Right lobe of liver (tissue), 6 donors: ENCODE measurements at places on chromosomes 5 and 9. TPM values are rescaled to one million over a fixed set of nuclear protein-coding genes. Genes with fewer than 3 reads are reported as not detected.
A peak's percentile ranks its signal among the peaks of the same experiment; 100 is the strongest.

DNA sequence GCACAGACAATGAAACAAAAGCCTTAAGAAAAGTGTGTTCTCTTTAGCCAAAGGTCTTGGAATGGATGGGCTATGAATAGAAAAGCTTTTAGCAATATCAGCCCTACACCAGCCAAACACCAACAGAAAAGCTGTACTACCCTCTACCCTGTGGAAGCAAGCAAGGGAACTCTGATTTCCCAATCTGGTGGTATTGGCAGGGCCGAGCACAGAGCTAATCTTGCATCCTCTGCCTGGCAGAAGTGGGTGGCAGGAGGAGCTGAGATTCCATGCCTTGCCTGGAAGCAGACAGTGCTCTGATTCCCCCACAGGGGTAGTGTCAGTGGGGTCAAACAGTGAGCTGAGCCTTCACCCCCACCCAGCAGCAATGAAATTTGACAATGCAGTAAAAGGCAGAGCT lies 29.6 kb upstream of the ZNF782 start:
- DNase-seq = no peak

GRCh38 chr5:150255659-150256409 lies 33.7 kb downstream of the CAMK2A start:
- no peak for DNase-seq

The HINT1 gene
- total RNA-seq = 149 TPM

The LRRTM2 gene
- total RNA-seq = 0.06 TPM

The SH3GL2 gene
- 0.09 TPM for total RNA-seq

The PSIP1 gene
- 11.0 TPM for total RNA-seq

The INVS gene
- total RNA-seq = 19.1 TPM

- DNase-seq = peak; percentile 79
These were observed 7.9 kb upstream of the ENG start for GRCh38 chr9:127862075-127863011.

DNA sequence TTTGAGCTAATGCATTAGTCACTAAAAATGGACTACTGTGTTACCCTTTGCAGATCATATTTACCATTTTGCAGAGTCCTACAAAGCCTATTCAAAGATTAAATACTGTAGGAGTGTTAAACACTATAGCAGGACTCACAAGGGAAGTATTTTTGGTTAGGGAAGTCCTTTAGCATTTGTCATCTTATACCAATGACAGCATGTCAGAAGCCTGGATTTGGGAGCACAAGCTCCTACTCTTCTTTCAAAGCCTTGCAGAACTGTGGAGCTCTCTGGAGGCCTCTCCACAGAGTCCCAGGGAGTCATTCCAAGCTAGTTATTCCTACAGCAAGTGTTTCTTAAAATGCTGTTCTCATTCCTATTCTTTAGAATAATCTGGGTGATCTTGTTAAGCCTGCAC lies 288.8 kb downstream of the PIK3R1 start:
- no peak for DNase-seq

The IGFBPL1 gene
- not detected for total RNA-seq

The ADRA1B gene
- total RNA-seq = 7.8 TPM

- no peak for DNase-seq
These were observed 105.8 kb downstream of the GABBR2 start for GRCh38 chr9:98602839-98603500.

- no peak for DNase-seq
These were observed 384.8 kb downstream of the PRELID2 start for GRCh38 chr5:145450286-145450885.

DNA sequence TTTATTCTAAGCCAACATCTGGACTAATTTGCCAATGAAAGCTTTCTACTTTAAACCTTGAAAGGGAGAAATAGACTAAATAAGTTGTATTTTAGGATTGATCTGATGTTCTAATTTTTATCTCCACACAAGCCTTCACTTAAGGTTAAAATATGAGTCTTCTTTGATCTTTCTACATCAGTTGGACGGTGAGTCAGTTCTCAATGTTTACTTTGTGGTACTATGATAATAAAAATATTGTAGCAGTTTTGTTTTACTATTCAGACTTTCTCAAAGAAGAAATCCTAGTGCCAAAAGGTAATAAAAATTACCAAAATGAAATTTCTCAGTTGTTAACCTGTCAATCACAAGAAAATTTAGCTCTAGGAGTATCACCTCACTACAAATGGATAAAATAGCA lies 203.5 kb upstream of the RGMB start:
- no peak for DNase-seq

DNA sequence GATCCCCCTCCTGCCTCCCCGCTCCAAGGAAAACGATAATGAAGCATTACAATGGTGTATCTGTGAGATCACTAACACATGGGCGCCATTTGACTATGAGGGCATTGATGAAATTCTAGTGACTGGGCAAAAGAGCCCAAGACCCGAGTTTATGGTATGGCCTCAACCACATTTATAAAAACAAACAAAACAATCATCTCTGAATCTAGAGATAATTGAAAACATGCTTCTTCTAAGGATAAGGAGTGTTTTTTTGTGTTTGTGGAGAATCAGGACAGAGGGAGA lies 100.9 kb upstream of the SEMA6A start:
- DNase-seq = no peak

DNA sequence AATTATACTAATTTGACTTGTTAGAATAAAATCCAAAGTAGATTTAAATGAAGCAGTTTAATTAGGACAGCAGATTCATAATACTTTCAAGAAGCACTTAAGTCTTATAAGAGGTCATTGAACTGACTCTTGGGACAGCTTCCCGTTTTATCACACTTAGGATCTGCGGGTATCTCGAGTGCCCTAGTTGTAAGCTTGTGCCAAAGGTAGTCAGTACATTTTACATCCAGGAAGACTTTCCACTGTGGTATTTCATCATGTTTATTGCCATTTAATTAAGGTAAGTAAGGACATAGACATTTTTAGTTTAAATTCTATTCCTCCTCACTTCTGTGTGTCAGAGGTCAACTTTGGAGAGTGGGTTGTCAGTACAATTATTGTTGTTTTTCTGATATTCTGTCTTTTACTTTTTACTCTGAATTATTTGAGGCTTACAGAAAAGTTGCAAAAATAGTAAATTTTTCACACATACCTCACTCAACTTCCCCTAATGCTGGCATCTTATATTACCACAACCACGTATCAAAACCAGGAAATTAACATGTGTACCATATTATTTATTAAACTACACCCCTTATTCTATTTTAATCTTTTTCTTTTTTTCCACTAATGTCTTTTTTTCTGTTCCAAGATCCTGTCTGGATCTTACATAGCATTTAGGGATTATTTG lies 7.5 kb upstream of the ZNF367 start:
- DNase-seq = no peak

- no peak for DNase-seq
These were observed 88.4 kb upstream of the SH3PXD2B start for GRCh38 chr5:172542651-172543131.

DNA sequence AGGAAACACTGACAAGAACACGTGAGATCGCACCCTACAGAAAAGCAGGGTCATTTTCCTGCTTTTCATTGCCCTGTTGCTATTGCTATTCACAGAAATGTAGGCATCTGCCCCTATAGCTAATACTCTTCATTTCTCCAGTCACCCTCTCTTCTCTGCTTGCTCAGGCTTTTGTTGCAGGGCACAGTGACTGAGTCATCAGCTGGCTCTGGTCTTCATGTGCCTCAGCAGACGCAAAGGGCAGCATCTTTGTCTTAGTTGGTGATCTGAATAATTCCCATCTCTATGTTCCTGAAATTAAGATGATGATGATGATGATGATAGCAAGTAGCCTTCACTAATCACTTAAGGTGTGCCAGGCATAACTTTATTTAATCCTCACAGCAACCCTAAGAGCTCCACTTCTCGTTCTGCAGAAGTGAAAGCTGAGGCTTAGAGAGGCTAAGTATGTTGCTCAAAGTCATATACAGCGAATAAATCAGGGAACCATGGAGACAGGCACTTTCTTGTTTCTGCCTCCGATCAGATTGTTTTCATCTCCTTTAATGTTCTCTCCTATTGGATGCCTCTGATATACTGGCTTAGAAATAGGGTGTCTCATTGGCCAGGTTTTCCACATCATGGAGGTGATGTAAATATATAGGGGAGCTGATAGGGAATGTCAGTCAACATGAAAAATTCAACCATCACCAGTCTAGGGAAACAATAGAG lies 133.0 kb upstream of the STK32A start:
- DNase-seq = no peak

DNA sequence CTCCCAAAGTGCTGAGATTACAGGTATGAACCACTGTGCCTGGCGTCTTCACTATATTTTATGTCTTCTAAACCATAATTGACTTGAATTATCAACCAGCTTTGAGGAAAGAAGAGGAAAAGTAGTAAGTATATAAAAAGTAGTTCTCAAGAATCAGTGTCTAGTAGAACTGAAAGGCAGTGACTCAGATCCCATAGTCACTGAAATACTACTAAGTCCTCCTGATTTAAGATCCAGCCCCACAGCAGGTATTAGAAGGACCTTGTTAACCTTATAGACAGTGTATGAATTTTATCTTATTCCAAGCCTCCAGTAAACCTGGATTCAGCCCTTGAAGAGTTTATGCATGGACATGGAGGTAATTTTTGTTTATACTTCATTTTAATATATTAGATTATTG lies 31.5 kb downstream of the LNPEP start:
- DNase-seq = no peak

- DNase-seq = no peak
These were observed 28.7 kb upstream of the ECM2 start for GRCh38 chr9:92564504-92564903.

- no peak for DNase-seq
These were observed 125.1 kb upstream of the SGCD start for GRCh38 chr5:156201788-156202403.

GRCh38 chr5:90875456-90875855 lies 316.9 kb downstream of the ADGRV1 start:
- DNase-seq = no peak

The SH2D3C gene
- total RNA-seq = 2.4 TPM

DNA sequence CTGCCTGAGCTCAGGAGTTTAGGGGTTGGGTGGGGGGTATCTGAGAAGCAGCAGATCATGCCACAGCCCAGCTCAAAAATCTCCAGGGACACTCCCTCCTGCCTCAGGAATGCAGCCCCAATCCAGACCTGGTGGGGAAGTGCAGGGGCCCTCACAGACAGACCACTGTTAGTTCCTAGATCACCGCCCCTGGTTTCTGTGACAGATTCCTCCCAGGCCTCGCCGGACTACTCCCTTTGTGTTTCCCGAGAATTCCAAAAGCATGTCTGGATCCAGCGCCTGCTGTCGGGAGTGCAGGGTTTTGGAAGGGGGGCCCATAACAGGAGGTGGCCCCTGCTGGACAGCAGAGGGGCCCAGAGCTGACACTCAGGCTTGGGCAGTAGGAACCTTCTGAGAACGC lies 74.5 kb downstream of the CTSL start:
- DNase-seq = no peak

DNA sequence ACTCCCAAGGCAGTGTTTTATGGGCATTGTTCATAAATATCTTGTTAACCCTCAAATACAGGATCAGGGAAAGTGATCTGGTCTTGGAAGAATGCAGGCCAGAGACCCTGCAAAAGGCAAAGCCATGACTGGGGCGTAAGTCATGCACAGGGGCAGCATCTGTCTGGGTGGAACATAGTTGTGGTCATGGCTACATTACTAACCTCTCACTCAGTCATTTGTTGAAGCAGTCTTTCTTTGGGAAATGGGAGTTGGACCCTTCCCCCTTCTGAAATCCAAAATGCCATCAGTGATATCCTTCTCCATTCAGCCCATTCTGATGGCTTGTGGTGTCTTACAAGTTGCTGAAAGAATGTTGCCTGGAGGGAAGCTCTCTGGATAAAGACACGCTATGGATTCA lies 68.1 kb downstream of the GDNF start:
- no peak for DNase-seq

DNA sequence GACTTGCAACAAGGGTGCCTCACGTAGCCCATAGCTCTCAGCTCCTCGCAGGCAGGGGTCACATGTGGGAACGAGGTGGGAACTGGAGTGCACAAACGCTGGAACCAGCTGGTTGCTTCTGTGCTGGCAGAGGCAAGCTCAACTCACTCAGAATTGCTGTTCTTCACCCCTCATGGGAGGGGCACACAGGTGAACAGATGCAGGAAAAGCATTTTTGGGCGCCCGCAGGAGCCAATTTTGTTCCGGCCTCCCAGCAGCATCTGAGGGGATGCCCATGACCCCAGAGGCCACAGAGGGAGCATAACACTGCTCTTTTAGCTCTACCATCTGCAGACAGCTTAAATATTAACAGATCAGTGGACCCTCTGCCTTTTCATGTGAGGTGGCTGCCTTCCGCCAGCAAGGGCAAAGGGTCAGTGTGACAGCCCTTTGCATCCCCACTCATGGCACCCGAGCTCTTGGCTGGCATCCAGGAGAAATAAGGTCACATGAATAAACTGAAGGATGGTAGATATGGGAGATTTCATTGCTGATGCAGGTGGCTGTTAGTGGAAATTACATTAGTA lies 196.2 kb downstream of the SLCO4C1 start:
- DNase-seq = peak; percentile 50

- no peak for DNase-seq
These were observed 68.3 kb upstream of the IFNE start for GRCh38 chr9:21550392-21550791.

DNA sequence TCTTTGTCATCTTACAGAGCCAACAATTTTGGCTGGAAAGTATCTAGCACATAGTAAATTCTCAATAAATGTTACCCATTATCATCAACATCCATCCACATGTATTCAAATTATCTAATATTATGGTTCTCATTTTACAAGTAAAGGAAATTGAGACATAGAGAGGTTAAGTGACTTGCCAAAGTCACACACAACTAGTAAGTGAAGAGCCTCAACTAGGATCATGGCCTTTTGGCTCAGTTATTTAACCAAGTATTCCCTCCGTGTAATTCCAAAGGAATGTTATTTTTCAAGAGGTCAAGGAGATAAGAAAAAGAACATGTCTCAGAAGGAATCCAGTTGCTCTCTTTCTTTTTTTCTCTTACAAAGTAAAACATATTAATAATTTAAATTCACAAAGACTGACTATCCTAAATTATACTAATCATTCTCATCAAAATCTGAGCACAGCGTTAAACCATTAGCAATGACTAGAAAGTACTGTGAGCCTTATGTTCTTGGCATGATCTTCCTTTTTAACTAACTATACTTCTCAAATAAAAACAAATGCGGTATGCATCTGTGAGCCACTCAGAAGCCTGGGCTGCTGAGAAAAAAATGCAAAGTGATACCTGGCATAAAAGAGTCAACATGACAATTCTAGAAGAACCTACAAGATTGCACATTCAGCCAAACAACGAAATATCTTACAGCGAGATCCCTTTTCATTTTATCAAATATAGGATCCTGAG lies 350.9 kb downstream of the GLIS3 start:
- no peak for DNase-seq

GRCh38 chr5:1414311-1415058 lies 30.8 kb downstream of the SLC6A3 start:
- no peak for DNase-seq

The ENC1 gene
- total RNA-seq = 6.8 TPM

DNA sequence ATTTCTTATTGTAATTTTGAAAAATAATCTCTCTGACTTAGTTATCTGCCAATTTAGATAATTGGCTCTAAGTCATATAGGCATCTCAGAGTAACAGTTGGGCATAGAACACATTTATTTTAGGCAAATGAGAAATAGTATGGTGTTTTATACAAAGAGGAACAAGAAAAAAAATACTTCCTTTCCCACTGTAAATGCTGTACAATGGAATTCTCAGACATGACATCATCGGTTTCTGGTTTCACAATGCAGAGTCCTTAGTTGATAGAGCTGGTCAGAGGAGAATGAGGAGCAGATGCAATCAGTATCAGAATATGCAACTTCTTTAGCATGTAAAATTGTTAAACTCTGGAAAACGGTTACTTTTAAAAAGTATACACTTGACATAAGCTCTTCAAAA lies 49.4 kb downstream of the PLK2 start:
- no peak for DNase-seq

GRCh38 chr9:78013934-78014333 lies 17.7 kb downstream of the GNAQ start:
- DNase-seq = no peak
